Left ventricle myocardium superior (tissue), 1 donor: ENCODE measurements at places on chromosomes 3 and 15.

- DNase-seq, result no peak
These were observed 135.1 kb downstream of the RBPMS2 start for GRCh38 chr15:64640146-64640871.

DNA sequence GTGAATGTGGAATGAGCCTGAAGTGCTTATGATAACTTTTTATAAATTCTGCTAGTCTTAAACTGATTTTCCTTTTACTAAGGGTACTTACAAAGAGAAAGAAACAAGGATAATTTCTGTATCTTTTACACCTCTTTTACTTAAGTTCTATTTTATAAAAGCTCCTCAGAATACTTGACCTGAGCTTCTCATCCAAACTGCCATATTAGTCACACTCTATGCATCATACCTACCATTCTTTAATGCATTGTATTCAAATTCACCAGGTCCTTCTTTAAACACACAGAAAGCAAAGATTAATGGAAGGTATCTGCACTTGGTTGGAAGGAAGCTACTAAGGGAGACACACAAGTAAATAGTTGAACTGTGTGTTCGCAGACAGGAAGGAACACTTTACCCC is 1.6 kb upstream of the TOPAZ1 start:
- no peak for DNase-seq

DNA sequence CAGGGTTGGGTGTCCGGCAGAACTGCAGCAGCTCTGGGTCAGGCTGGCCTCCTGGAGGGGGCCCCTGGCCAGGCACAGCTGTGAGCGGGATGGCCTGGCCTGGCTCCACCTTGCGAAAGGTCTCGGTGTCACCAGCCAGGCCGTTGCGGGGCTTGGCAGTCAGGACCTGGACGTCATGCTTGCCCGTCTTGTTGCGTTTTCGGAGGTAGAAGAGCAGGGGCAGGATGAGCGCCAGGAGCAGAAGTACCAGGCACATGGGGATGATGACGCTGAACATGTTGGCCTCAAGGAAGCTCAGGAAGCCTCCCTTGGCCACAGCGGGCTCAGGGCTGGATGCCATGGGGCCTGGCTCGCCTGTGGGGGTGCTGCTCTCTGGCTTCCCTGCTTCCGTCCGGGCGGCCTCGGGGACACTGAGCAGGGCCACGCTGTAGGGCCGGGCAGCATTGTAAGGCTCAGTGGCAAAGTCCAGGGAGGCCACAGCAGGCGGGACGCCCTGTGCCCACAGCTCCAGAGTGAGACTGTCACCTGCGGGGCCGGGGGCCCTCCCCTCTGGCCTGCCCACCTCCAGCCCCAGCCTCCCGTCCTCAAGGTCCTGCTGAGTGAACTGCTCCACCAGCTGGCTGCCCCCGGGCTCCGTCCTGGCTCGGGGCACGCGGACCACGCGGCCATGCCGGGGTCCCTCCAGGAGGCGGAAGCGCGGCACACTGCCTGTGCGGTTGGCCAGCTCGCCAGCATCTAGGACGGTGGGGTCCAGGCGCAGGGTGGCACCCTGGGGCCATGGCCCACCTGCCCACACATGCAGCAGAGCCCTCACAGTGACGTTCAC is 28.1 kb downstream of the SNX33 start:
- peak; percentile 64 for DNase-seq

DNA sequence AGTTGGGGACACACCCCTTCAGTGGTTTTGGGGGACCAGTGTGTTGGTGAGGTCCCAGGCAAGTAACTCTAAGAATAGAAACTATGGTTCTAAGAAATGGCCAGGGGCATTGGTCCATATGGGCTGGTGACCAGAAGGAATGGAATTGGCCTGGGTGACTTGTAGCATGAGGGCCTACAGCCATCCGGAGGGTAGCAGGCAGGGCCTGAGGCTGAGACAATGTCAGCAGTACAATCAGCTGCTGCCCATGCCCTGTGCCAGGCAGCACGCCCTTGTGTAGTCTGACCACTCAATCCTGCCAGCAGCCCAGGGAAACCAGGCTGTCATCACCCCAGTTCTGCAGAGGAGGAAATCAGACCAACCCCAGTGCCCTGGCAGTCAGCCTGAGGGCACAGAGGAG is 100.6 kb downstream of the DNAJB8 start:
- peak; percentile 88 for DNase-seq

- DNase-seq, result no peak
These were observed 217.9 kb upstream of the DCBLD2 start for GRCh38 chr3:99119385-99119784.

DNA sequence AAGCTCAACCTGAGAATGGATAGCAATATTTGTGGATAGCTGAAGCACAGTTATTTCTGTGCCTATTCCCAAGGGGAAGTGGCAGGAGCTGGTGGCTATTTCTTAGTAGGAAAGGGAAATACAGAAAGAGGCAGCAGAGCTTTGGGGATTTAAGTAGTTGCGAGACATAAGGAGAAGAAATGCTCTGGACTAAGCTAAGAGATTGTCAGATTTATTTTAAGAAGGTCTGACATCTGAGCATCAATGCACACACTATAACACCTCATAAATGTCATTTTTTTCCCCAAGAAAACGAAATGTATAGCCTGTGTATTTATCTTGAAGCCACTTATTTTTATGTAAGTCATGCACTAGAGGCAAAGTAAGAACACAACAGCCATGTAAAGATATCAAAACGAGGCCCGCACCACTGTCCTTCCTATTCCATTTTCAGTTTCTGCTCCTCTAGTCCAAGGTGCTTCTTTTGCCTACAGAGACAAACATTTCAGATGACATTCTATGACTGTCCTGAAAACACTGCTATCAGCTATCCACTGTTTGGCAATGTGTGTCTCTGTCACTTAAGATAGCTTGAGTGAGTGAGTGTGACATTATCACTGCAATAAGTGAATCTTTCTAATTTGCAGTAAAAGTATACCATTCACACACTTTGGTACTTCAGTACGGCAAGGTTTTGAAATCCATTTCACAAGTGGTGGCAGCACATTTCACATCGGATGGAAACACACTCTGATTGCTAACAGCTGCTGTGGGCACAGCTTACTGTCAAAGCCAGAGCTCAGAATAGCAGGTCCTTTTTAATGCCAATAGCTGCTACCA is 62.7 kb upstream of the ICE2 start:
- DNase-seq, result no peak

- DNase-seq, result peak; percentile 51
These were observed 1.9 kb downstream of the LRIG1 start for GRCh38 chr3:66498687-66499621.

DNA sequence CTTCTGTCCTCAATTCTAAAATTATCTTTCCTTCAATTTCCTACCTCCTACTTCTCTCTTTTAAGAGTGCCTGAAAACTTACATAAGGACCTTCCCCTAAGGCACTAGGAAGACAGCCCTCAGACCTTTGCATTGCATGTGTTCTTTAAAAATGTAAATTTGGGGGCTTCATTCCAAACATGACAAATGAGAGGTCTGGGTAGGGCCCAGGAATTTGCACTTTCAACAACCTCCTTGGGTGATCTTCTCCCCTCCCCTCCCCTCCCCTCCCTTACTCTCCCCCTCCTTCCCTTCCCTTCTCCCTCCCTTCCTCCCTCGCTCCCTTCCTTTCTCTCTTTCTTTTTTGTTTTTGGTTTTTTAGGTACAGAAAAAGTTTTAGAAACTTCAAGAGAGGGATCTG is 18.7 kb downstream of the USF3 start:
- DNase-seq, result no peak

- DNase-seq, result no peak
These were observed 234.1 kb upstream of the TRIM42 start for GRCh38 chr3:140443806-140444205.

- DNase-seq, result no peak
These were observed 3.9 kb downstream of the NUP210 start for GRCh38 chr3:13415997-13416793.

DNA sequence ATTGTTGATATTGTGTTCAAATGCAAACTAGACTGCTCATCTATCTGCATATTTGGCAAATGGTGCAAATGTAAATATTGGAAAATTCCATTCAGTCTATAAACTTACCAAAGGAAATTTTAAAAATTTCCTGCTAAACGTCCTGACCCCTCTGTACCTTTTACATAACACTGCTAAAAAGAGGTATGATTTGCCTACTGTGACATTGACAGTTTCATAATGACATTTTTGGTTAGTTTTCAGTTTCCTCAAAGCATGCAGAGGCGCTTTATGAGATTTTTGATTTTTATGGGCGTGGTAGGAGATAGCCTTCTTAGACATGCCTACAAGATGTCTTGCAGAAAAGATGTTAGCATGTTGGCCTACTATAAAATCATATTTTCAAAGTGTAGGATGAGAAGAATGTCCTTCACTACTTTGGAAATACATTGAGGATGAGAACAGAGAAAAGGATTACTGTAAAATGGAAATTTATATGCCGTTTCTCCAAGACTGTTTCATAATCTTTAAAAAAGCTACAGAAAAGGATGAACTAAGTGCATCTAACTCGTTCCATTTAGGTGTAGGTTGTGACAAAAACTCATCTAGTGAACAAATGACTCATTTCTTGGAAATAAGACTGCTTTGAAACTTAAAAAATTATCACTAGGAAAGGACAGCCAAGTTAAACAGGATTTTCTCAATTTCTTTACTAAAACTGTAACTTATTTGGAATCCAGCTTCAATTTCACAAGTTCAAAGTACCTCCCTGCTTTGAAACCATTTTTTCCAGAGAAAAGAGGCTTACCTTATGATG is 14.5 kb upstream of the ISLR start:
- no peak for DNase-seq

- DNase-seq, result peak; percentile 30
These were observed 1.7 kb upstream of the MAN2A2 start for GRCh38 chr15:90901175-90902039.

GRCh38 chr3:107430214-107430995 is 53.2 kb downstream of the CCDC54 start:
- DNase-seq, result peak; percentile 32

DNA sequence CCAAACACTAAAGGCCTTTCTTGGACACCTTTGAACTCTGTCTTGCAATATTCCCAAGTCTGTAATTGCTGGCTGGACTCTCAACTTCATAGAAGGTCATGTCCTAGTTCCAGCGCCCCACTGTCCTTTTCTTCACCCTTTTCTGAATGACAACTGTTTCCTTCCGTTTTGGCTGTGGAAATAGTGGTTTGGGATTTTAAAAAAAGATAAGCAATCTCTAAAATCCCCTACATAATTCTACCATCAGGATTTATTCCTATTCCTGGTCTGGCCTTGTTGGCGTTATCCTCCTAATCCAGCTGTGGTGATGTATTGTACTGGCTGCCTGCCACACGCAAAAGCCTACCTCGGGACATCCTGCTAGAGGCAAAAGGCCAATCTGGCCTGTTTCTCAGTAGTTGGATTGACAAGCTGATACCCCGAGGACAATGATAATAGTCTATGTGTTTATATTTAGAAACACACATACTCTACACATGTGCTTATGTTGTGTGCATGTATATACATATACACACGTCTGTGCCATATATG is 440.3 kb upstream of the DPH6 start:
- DNase-seq, result peak; percentile 76

- no peak for DNase-seq
These were observed 286.4 kb downstream of the LRTM1 start for GRCh38 chr3:54641226-54642014.

GRCh38 chr15:67941648-67942310 is 101.9 kb upstream of the RNU6-1 start:
- no peak for DNase-seq

DNA sequence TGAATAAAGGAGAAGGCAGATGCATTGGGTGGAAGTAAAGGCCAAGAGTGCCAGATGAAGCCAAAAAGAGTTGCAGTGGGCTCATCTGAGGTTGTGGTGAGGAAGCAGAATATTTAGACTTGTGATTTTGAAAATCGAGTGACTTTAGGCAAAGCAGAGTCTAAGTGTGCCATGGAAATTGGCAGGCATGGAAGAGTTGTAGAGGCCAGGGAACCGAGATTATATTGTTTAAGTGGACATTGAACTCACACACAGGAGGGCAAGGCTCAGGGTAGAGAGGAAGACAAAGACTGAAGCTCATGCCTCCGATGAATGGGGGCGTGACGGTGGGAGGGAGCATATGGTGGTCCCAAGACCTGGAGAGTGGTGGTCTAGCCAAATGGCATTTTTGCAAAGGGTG is 347.5 kb downstream of the EPHB1 start:
- DNase-seq, result no peak

GRCh38 chr15:31082771-31083369 is 18.7 kb downstream of the TRPM1 start:
- DNase-seq, result no peak

- no peak for DNase-seq
These were observed 44.8 kb upstream of the ADAMTS9 start for GRCh38 chr3:64732576-64732975.

DNA sequence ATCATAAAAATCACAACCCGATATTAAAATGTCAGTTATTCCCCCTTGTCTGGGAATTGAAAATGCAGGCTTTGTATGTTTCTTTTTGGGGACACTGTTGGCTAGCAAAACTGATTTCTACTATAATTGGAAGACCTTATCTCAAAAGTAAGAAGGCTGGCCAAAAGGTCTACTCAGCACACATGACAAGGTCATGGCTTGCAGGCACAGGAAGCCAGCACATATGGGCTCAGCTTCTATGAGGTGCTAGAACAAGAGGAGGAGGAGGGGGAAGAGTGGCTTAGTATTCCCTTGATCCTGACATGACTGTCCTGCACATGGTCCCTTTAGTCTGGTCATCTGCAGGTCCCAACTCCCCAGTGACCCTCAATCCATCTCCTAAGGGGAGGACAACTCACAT is 681.2 kb downstream of the SQOR start:
- DNase-seq, result no peak

GRCh38 chr3:73148682-73149081 is 87.2 kb downstream of the EBLN2 start:
- DNase-seq, result no peak

- no peak for DNase-seq
These were observed 96.7 kb downstream of the KBTBD8 start for GRCh38 chr3:67094774-67095173.

GRCh38 chr15:37847776-37848175 is 86.7 kb upstream of the TMCO5A start:
- DNase-seq, result no peak
